ENCODE measurements at places on chromosomes 2 and 18. TPM values are rescaled to one million over a fixed set of nuclear protein-coding genes. Genes with fewer than 3 reads are reported as not detected.

- DNase-seq: no peak
Observed at GRCh38 chr18:42080340-42080739, 125.3 kb downstream of the PIK3C3 start.

DNA sequence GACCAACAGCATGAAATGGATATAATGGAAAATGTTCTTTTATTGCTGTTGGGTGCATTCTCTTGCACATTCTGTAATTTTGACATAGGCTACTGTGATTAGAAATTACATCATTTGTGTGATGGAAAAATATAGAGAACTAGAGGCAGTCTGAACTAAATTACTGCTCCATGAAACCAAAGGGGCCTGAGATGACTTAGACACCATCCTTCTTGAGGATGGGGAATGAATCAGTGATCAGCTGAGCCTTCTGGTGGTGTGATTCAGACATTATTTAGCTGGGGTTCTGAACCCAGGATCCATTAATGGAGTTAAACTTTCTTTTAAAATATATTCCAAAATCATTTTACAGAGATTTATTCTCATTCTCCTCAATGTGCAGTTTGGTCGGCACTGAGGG lies 135.8 kb downstream of the LDLRAD4 start:
- no peak for DNase-seq

- no peak for DNase-seq
Observed at GRCh38 chr2:102832789-102833188, 71.0 kb downstream of the TMEM182 start.

- DNase-seq: no peak
Observed at GRCh38 chr2:24740142-24740541, 53.0 kb downstream of the PTRHD1 start.

Gene NLRC4
- 1.5 TPM for total RNA-seq

Gene NEU4
- 72.5 TPM for total RNA-seq
